ENCODE measurements at places on chromosomes 6 and 20. TPM values are rescaled to one million over a fixed set of nuclear protein-coding genes. Genes with fewer than 3 reads are reported as not detected.

The MOG gene
- not detected for polyA plus RNA-seq

- DNase-seq: peak; percentile 6
- H3K4me1 ChIP-seq: no peaks in the 10 kb centered on the region
- peaks cover 6% of the 10 kb centered on the region for H3K36me3 ChIP-seq
These were observed 476 bp downstream of the AAR2 start for GRCh38 chr20:36236786-36237121.

DNA sequence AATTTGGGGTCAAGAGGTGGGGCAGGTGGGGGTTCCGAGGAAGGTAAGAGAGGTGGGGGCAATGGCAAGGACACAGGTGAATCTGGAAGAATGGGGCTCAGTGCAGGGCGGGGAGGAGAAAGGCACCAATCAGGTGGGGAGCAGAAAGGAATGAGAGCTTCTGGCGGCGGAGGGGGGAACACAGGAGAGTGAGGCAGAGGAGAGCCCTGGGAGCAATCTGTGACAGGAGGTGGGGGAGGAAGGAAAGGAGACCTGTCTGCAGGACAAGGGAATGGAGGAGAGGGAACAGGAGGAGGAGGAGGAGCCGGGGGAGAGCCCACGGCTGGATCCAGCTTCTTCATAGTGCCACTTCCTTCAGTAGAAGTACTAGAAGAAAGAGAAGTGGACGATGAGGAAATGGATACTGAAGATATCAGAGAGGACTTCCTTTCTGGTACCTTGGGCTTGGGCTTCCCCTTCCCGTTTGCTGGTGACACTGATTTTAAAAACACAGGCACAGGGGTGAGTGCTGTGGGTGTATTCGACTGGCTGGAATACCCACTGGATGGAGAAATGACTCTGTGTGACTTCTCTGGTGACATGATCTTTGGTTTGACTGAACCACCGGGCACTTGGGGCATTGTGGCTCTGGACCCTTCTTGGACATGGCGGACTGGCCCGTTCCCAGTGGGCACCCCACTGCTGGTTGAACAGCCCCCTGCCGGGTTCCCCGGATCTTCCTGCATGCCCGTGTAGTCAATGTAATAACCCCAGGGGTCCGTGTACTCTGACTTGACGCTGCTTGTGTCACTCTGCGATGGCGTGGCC, 27.4 kb downstream of the HEBP2 start:
- no peak overlapping the region for H3K4me3 ChIP-seq
- H3K27me3 ChIP-seq: no peaks in the 10 kb centered on the region
- DNase-seq: no peak
- H3K4me1 ChIP-seq: no peaks in the 10 kb centered on the region
- peaks cover 23% of the 10 kb centered on the region for H3K36me3 ChIP-seq
- H3K27ac ChIP-seq: no peak overlapping the region

DNA sequence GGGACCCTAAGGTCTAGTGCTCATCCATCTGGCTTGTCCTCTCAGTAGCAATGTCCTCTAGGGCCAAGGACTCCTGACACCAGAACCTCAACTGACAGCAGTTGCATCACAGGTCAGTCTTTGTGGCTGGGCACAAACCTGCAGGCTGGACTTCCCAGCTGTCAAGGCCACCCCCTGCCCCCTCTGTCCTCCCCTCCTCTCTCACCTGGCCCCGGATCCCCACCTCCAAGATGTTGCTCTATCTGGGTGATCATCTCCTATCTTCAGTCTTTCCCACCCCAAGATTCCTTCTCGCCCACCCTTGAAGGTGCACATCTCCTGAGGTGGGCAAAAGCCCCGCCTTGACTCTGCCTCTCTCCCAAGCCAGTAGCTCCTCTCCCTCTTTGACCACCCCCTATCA, 131.8 kb upstream of the SRSF6 start:
- H3K27ac ChIP-seq: no peak overlapping the region
- no peaks in the 10 kb centered on the region for H3K4me1 ChIP-seq
- no peak overlapping the region for H3K4me3 ChIP-seq

DNA sequence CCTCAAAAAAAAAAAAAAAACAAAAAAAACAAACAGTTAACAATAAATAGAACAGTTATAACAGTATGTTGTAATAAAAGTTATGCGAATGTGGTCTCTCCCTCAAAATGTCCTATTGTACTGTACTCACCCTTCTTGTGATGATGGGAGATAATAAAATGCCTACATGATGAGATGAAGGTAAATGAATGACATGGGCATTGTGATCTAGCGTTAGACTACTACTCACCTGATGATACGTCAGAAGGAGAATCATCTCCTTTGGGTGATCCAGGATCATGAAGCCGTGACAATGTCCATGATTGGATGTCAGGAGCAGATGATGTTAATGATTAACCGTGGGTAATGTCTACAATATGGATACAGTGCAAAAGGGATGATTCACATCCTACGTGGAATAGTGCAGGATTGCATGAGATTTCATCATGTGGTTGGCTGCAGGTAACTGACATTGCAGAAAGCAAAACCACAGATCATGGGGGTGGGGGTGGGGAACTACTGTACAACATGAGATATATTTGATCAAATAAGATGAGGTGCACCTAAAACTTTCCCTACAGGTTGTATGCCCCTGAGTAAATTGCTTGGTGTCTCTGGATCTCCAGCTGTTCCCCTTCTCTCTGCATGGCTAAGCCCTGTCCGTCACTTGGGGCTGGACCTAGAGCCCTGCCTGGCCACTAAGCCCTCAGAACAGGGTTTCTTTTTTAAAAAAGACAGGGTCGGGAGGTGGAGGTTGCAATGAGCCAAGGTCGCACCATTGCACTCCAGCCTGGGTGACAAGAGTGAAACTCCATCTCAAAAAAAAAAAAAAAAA, 6.2 kb upstream of the RBCK1 start:
- no peaks in the 10 kb centered on the region for H3K27me3 ChIP-seq
- H3K36me3 ChIP-seq: no peaks in the 10 kb centered on the region
- H3K4me1 ChIP-seq: no peaks in the 10 kb centered on the region
- peak; percentile 91 for DNase-seq

- no peaks in the 10 kb centered on the region for H3K4me1 ChIP-seq
- H3K27me3 ChIP-seq: no peaks in the 10 kb centered on the region
- H3K27ac ChIP-seq: no peak overlapping the region
- H3K4me3 ChIP-seq: no peak overlapping the region
- no peaks in the 10 kb centered on the region for H3K36me3 ChIP-seq
These were observed 12.4 kb upstream of the CCN5 start for GRCh38 chr20:44702776-44703175.

DNA sequence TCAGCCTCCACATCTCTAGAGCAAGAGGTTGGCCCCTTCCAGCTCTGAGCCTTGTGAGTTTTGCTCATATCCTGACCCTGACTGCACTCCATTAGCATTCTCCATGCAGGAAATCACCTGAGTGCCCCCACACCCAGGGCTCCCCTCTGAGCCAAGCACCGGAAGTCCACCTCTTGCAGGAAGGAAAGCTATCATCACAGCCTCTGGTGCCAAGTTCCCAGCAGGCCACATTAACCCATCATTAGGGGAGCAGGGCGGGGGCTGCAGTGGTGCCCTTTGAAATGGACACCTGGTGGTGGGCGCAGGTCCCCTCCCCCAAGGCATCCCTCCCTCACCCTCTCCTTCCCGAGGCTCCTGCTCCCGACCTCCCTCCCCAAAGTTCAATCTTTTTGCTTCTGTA, 16.1 kb downstream of the GRM4 start:
- no peak overlapping the region for H3K27ac ChIP-seq
- no peaks in the 10 kb centered on the region for H3K36me3 ChIP-seq
- DNase-seq: no peak

The SLC22A2 gene
- polyA plus RNA-seq: not detected

- no peak overlapping the region for H3K27ac ChIP-seq
- no peak overlapping the region for H3K4me3 ChIP-seq
- H3K27me3 ChIP-seq: peaks cover 100% of the 10 kb centered on the region
- no peaks in the 10 kb centered on the region for H3K4me1 ChIP-seq
These were observed 27.9 kb downstream of the TFAP2A start for GRCh38 chr6:10386756-10387654.

- DNase-seq: no peak
- no peaks in the 10 kb centered on the region for H3K36me3 ChIP-seq
- no peak overlapping the region for H3K27ac ChIP-seq
- no peak overlapping the region for H3K4me3 ChIP-seq
These were observed 9.2 kb upstream of the GHRH start for GRCh38 chr20:37270576-37271420.

- no peaks in the 10 kb centered on the region for H3K27me3 ChIP-seq
- H3K27ac ChIP-seq: no peak overlapping the region
- H3K4me3 ChIP-seq: no peak overlapping the region
- no peaks in the 10 kb centered on the region for H3K4me1 ChIP-seq
- no peaks in the 10 kb centered on the region for H3K36me3 ChIP-seq
These were observed 162.8 kb downstream of the SYNE1 start for GRCh38 chr6:152474354-152474753.

DNA sequence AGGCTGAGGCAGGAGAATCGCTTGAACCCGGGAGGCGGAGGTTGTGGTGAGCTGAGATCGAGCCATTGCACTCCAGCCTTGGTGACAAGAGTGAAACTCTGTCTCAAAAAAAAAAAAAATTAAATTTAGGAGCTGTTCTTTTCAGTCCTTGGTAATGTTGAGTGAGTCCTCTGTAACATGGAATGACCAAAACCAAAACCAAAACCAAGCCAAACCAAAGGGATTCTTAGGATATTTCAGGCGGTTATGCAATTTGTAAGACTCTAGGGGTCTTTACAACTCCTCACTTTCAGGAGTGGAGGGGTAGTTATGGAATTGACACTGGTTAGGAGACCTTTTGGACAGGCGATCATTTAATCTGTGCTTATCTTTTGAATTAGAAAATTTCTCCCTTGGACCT, 15.8 kb downstream of the TIAM2 start:
- DNase-seq: no peak
- H3K36me3 ChIP-seq: peaks cover 3% of the 10 kb centered on the region
- H3K27ac ChIP-seq: peak overlapping the region; percentile 48
